ENCODE measurements at places on chromosomes 5 and 9.

GRCh38 chr5:113331209-113331551, 103.6 kb downstream of the TSSK1B start:
- DNase-seq = no peak

DNA sequence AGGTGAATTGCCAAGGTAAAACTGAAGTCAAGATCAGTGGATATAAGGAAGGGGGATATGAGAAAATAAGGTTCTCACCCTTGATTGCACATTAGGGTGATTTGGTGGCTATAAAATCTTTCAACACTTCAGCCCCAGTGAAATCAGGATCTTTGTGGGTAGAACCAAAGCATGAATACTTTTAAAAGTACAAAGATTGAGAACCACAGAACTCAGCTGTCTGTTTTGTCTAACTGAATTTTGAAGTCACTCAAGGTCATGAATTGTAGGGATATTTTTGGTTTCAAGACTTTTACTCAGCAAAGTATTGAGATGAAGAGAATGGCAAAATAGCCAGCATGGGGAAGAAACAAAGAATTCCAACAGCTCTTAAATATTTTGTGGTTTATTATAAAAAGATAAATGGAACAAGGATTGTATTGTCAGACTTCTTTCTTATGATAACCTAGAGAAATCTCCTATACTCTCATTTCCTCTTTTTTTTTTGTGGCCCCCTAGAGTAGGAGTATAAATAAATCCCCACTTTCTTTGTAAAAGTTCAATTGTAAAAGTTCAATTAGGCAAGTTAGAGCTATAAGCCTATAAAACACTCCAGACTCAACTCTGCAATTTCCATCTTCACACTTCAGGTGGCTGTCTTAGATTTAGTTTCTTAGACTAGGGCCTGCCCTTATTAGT, 272.9 kb downstream of the PDE4D start:
- no peak for DNase-seq

DNA sequence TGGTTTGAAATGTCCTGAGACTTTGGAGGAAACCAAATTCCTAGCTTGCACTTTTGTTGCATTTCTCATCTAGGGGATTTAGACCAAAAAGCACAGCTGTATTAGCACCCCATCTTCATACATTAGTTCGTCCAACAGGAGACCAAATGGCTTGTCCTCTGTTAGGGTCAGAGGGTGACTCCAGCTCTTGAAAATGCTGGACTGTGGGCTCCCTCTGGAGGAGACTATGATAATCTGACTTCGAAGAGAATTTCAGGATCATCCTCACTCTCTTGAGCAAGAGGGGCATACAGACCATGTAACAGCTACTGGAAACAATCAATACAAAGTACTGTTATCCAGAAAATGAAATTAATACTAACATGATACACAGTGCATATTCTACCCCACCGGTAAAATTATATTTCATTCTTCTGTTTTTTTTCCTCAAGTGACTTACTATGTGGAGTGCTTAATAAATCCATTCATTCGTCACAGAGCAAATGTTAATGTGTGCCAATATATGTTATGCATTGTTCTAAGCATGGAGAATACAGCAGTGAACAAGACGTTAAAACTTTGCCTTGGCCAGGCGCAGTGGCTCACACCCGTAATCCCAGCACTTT, 63.7 kb upstream of the PPP2CA start:
- DNase-seq = peak; percentile 23

DNA sequence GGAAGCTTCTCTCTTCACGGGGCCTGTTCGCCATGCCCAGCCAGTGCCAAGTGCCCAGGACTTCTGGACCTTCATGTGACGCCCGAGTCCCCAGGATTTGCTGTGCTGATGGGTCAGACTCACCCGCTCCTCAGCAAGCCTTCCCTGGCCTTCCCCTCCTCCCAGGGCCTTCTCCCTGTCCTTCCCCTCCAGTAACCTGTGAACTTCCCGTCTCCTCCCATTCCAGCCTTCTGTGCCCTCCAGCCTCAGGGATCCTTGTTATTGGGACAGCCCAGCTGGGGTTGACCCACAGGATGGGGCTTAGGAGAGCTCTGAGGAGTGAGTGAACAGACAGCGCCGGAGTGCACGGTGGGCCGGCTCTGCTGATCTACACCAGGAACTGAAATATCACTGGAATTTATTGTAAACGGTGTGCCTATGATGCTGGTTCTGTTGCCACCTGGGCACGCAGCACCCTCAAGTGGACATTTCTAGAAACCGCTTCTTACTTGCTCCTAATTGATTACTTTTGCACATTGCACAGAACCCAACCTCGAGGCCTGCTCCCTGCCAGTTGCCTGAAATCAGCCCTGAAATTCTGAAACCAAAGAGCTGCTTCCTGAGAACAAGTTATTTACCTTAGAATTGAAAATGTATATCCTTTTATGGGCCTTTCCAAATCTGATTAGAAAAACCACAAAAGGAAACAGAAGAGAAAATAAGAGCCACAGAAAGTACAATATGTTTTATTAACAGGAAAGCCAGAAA, 1.5 kb downstream of the SPAAR start:
- DNase-seq = no peak

GRCh38 chr5:2256691-2257280, 374.1 kb upstream of the IRX4 start:
- DNase-seq = no peak

DNA sequence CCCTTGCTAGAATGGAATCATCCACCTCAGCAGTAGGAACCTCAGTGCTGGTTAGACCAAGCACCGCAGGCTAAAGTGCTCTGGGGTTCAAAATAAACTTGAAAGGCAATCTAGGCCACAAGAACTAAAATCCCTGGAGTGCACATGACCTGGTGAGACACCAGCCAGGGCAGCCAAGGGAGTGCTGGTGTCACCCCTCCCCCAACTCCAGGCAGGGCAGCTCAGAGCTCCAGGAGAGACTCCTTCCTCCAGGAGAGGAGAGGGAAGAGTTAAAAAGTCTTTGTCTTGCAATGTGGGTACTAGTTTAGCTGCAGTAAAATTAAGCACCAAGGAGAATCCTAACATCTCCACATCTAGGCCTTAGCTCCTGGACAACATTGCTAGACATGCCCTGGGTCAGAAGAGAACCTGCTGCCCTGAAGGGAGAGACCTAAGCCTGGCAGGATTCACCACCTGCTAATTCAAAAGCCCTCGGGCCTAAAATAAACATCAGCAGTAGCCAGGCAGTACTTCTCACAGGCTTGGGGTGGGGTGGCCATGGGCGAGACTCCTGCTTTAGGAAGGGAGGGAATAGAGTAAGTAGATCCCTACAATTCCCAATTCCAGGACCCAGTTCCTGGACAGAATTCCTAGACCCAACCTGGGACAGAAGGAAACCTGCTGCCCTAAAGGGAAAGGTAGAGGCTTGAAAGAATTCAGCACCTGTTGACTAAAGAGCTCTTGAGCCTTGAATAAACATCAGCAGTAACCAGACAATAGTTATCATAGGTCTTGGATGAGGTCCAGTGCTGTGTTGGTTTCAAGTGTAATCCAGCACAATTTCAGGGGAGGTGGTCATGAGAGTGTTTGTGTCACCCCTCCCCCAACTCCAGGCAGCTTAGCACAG, 25.8 kb downstream of the UGT3A2 start:
- DNase-seq = peak; percentile 82

GRCh38 chr9:127634698-127635097, 22.6 kb downstream of the STXBP1 start:
- DNase-seq = no peak

- DNase-seq = no peak
These were observed 756.2 kb downstream of the CDH9 start for GRCh38 chr5:26282190-26282589.

GRCh38 chr5:126369995-126370731, 53.0 kb upstream of the GRAMD2B start:
- no peak for DNase-seq

All from NCI-H1417 (cell line).